ENCODE measurements at places on chromosomes 2 and 18.

DNA sequence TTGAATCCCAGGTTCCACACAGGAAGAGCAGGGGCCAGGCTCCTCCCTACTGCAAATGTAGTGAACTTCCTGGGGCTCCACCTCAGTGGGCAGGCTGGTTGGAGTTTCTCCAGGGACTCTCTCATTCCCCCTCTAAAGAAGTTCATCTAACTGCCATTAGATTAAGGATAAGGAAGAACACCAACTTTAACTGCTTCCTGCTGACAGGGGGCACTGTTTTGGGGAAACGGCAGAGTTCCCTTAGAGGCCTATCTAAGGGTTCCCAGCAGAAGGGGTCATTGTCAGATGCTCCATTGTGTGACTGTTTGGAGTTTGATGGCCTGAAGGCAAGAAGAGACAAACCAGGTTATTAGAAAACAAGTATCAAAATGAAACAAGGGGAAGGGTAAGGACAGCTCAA is 2159.7 kb upstream of the PIK3C3 start:
- no peak for DNase-seq

- no peak for DNase-seq
These were observed 242.9 kb downstream of the LPIN1 start for GRCh38 chr2:11989354-11989703.

GRCh38 chr18:741931-742512 is 29.6 kb upstream of the ENOSF1 start:
- peak; percentile 50 for DNase-seq

- DNase-seq: no peak
These were observed 63.9 kb upstream of the TTC39C start for GRCh38 chr18:23950644-23951043.

GRCh38 chr2:241202268-241202585 is 13.8 kb downstream of the ANO7 start:
- DNase-seq: no peak

- peak; percentile 98 for DNase-seq
These were observed 40.6 kb upstream of the MRPL19 start for GRCh38 chr2:75605770-75606529.

All from fibroblast of skin of scalp (primary cell).